ENCODE measurements at places on chromosomes 13 and 19.

DNA sequence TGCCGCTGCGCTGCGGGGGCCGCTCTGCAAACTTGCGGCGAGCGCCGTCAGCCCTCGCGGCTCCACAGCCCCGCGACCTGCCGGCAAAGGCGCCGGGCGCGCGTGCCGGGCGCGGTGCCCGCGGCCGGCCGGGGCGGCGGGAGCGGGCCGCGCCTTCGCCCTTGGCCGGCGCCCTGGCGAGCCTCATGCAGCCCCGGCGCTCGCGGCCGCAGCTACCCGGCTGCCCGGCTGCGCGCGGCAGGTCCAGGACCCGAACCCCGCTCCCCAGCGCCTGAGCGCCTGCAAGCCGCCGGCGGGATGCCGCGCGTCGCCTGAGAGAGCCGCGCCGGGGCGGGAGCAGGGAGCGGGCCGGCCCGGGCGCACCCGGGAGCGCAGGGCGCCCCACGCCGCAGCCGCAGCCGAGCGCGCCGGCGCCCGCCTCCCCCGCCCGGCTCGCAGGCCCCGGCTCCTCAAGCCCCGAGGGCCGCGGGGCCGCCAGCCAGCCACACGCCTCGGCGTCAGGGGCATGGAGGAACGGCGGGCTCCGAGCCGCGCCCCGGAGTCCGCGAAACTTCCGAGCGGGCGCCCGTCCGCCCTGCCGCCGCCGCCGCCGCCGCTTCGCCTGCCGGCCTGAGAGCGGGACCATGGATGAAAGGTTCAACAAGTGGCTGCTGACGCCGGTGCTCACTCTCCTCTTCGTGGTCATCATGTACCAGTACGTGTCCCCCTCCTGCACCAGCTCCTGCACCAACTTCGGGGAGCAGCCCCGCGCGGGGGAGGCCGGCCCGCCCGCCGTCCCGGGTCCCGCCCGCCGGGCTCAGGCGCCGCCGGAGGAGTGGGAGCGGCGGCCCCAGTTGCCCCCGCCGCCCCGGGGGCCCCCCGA is 564 bp downstream of the HS6ST3 start:
- H3K27me3 ChIP-seq = peaks cover 86% of the 10 kb centered on the region
- H3K4me3 ChIP-seq = no peak overlapping the region
- no peak overlapping the region for H3K27ac ChIP-seq
- DNase-seq = no peak
- no peaks in the 10 kb centered on the region for H3K36me3 ChIP-seq

DNA sequence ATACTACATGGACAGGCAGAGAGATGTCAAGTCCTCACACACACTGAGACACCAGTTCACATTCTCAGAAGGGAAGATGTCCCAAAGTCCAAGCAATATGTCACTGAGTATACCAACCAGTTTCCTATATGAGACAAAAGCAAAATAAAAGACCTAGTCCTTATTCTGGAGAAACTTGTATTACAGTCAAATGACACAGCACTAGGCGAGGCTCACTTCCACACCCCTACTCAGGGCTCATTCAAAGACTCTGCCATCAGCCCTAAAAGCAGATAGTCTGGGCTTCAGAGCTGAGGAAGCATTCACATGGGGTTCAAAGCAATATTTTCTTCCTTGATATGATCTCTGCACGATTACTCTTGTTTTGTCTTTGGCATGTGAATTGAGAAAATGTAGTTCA is 129.9 kb upstream of the UBL3 start:
- H3K27ac ChIP-seq = no peak overlapping the region
- H3K36me3 ChIP-seq = no peaks in the 10 kb centered on the region
- H3K27me3 ChIP-seq = peaks cover 23% of the 10 kb centered on the region
- H3K4me1 ChIP-seq = peaks cover under 1% of the 10 kb centered on the region
- no peak overlapping the region for H3K4me3 ChIP-seq
- DNase-seq = peak; percentile 13

DNA sequence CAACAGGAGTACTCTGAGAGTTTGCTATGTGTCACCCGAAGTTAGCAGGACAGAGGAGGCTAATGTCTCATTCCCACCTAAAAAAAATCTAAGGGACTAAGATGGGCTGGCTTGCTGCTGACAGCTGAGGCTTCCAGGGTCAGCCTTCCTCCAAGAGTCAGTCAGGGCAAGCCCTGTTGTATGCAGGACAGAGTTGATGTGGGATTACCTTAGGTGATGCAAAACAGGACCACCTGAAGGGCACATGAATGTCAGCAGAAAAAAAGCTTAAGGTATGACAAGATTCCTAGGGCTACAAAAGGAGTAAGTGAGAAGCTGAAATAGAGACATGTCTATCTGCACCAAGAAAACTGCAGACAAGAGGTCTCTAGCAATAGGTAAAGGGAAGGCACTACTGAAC is 151.5 kb downstream of the NHLRC3 start:
- peaks cover 55% of the 10 kb centered on the region for H3K27me3 ChIP-seq
- no peak overlapping the region for H3K4me3 ChIP-seq
- no peak overlapping the region for H3K27ac ChIP-seq
- H3K36me3 ChIP-seq = no peaks in the 10 kb centered on the region
- H3K4me1 ChIP-seq = no peaks in the 10 kb centered on the region
- no peak for DNase-seq

DNA sequence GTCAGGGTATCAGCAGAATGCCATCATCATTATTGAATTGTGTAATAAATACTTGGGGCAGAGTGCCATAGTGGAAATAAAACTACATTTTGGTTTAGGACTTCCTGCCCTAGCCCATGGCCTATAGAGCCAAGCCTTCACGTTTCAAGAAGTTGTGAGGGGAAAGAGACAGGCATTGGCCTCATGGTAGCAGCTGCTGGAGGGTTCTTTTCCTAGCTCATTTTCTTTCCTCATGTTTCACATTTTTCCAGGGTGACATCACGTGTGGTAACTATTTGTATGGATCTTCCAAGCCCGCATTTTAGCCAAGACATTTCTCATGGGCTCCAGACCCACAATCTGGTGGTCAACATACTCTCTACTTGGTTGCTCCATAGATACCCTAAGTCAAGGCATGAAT is 80.4 kb downstream of the LRCH1 start:
- no peak overlapping the region for H3K4me3 ChIP-seq
- peak overlapping the region; percentile 49 for H3K27ac ChIP-seq
- no peak for DNase-seq
- H3K36me3 ChIP-seq = peaks cover 7% of the 10 kb centered on the region
- H3K27me3 ChIP-seq = no peaks in the 10 kb centered on the region
- peaks cover 38% of the 10 kb centered on the region for H3K4me1 ChIP-seq

DNA sequence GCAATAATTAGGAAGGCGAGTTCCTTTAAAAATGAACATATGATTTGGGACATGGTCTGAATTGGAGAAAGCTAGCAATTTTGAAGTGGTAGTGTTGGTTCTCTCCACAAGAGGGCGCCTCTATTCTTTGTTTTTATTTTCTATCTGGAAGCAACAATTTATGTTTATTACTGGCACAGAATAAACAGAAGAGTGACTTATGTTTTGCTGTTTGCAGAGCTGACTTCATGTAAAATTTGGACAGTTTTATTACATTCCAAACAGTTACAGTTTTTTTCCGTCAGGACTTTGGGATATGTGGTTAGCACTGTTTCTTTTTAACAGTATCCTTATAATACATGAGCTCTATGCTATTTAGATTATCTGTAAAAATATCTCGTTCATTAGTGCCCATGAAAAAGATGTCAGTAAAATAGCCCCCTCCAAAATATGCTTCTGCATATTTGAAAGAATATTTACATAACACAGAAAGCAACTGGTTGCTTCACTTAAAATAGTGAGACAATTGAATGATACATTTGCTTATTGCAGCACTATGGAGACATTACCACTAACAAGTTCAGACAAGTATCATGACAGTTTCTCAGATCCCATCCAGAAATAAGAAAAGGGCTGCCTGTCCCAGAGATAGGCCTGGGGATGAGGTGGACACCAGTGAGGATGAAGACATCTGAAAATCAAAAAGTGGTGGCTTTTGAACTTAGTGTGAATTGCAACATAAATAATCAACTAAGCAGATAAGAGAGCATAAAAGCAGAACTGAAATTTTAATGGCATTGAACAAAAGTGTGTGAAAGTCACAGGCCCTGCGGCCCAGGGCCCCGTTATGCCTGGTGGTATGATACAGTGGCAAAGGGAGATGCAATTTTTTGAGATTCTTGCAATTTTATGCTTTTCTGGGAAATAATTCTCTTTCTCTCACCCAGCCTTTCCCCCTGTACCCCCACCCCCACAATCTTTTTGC is 32.3 kb upstream of the FGF9 start:
- H3K4me3 ChIP-seq = no peak overlapping the region
- H3K4me1 ChIP-seq = no peaks in the 10 kb centered on the region
- no peaks in the 10 kb centered on the region for H3K36me3 ChIP-seq

DNA sequence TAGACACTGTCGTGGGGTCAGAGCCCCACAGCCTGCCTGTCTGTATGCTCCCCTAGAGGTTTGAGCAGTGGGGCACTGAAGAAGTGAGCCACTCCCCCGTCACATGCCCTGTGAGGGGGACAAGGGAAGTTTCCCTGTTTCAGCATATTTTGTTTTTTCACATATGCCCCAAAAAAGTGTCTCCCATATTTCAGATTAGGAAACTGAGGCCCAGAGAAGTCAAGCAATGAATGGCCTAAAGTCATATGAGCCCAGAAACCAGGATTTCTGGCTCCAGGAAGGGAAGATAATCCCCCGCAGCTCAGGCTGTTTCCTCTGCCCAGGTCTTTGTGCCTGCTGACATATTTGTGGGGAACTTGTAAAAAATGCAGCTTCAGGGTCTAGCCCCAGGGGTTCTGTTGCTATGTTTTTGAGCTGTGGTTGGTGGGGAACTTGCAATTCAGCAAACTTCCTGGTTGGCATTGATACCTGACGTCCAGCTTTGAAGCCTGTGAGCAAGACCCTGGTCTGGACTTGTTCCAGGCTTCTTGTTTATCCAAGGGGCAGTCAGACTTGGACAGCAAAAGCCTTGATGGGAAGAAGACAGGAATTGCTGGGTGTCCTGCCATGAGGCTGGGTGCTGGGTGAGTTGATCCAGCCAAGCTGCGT is 9.5 kb downstream of the RASL11A start:
- no peaks in the 10 kb centered on the region for H3K36me3 ChIP-seq
- H3K27ac ChIP-seq = no peak overlapping the region
- H3K27me3 ChIP-seq = peaks cover 28% of the 10 kb centered on the region
- no peak overlapping the region for H3K4me3 ChIP-seq

GRCh38 chr13:73433890-73434289 is 375.1 kb downstream of the KLF5 start:
- peaks cover 3% of the 10 kb centered on the region for H3K36me3 ChIP-seq
- no peaks in the 10 kb centered on the region for H3K4me1 ChIP-seq
- no peak for DNase-seq
- H3K27ac ChIP-seq = no peak overlapping the region
